ENCODE measurements at places on chromosomes 1 and 21.

DNA sequence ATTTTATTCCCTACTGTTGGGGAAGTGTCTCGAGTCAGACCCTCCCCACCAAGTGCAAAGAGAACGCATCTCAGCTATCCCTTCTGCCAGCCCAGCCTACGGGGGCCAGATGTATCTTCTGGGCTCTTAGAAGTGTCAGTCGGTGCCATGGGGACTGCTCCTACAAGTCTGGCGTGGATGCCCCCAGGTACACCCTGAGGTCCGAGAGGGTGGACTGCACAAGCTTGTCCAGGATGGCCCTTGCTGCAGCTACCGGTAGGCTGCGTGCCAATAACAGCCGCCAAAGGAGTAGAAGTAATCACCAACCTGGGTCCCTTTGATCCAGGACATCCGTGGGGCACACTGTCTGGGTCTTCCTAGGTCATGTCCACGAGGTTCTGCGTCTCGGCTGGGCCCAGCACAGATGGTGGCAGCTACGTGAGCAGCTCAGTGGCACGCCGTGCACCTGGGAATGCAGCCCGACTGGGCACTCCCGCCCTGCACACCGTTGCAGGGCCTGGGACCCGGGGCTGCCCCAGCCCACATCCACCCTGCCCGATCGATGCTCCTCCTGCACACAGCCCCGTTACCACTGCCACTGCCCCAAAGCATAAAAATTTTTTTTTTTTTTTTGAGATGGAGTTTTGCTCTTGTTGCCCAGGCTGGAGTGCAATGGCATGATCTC is 8.8 kb upstream of the SSU72 start:
- no peak for DNase-seq

GRCh38 chr1:168134642-168135041 is 2.1 kb downstream of the GPR161 start:
- no peak for DNase-seq

DNA sequence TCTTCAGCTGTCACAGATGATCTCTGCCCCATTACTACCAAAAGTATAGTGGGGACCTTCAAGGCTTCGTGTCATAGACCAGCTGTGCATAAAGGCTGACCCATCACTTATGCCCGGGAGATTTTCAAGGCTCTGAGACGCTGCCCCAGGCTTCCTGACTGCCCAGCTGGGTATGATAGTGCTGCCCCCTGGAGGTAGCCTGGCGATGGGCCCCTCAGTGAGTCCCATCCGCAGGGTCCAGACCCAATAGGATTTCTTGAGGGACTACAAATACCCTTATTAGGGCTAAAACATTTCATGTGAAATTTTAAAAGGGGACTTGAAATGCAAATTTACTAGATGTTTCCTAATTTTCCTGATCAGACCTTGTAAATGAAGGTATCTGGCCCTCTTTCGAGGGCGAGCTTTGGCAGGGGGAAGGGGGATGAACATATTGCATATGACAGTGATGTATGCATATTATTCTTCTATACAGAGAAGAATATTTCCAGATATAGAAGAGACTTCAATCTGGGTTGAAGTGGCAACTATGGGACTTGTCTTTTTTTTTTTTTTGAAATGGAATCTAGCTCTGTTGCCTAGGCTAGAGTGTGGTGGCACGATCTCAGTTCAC is 11.7 kb upstream of the FCMR start:
- peak; percentile 38 for DNase-seq

DNA sequence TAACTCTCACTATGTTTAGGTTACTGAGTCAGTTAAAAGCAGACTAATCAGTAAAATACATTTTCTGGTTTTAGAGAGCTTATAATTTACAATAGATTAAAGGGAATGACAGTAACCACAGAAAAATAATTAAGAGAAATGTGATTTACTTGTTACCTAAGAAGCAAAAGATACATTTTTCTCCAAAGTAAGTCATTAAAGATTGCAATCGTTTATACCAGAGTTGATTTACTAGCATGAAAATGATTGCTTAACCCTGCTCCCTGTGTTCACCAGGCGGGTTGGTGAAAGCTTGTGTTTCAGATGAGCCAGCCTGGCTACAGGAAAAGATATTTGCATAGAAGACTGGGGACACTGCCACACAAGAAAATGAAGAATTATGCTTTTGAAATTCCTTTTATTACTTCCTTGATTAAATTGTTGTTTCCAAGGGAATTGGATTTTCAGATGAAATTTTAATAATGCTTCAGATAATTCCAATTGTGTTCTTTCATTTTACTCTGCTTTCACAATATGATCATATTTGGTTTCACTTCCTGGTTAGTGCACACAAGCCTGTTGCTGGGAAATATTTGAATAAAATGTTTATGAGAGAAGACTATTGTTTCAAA is 27.9 kb downstream of the LRRC8B start:
- DNase-seq, result peak; percentile 61

DNA sequence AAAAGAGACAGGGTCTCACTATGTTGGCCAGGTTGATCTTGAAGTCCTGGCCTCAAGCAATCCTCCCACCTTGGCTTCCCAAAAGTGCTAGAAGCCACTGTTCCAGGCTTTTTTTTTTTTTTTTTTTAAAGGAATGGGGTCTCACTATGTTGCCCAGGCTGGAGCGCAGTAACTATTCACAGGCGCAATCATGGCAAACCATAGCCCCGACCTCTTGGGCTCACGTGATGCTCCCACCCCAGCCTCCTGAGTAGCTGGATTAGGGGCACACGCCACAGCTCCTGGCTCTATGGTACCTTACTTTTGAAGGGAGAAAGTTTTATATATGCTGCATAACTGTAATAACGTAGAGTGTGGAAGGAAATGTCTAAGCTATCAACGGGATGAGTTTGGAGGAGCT is 5.7 kb upstream of the ATP13A2 start:
- DNase-seq, result no peak

DNA sequence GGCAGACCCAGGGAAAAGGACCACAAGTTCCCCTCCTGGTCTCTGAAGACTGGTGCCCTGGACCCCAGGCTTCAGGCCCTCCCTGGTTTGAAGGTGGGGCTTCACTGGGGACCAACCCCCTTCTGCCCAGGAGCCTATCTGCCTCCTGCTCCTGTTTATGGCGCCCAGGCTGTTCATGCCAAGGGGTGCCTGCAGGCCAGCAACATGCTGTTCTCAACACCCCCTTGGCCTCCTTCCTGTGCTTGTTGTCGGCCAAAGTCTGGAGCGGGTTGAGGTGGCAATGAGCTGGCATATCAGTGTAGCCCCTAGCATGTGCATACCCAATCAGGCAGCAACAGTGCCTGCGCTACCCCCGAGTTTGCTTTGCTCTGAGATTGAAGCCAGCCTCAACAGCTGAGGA is 46.3 kb downstream of the ATP6V1G3 start:
- DNase-seq, result no peak

- no peak for DNase-seq
These were observed 1114.2 kb downstream of the PLA2G4A start for GRCh38 chr1:187942986-187943385.

DNA sequence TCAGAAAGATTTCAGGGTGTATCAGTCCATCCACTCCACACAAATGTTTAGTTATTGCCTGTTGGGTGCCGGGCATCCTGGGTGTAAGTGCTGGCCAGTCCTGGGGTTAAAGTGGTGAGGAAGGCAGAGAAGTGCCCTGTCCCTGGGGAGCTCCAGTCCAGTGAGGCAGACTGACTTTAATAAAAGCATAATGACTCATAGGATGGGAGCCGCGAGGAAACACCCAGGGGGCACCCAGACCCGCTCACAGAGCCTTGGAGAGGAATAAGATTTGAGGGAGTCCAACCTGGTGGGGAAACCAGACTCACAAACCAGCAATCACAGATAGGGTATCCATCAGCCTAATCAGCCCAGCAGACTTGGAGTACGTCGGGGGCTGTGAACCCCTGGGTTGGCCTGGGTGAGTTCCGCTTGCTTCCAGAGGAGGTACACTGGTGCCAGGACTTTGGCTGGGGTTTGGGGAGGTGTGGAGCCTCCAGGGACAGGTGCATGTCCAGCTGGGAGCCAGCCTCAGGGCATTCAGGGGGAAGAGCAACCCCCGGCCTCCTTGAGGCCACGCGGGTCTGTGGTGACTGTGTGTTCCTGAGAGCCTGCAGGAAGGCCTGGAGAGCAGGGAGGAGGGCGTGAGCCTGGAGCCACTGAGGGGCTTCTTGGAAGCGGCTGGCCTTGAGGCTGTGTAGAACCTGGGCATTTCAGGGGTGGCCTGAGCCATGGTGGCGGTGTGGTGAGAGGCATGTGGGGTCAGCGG is 3.7 kb downstream of the PEAR1 start:
- peak; percentile 77 for DNase-seq

DNA sequence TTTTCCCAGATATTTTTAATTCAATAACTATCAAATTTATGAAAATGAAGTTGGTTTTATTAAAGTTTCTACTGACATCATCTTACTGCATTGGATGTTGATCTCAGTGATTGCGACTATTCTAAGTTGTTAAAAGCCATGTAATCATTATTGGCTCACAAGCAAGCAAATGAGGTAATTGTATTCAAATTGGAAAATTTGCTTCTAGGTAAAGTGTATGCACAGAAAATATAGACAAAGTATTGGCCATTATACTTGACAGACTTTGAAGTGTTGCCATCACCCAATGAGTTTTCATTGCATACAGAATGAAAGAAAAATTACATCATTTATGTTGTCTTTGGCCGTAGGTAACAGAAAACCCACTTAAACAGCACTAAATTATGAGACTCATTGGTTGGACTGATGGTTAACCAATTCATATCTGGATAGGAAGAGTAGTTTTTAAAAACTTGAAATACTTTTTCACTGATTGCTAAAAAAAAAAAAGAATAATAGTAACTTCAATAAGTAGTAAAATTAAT is 299.2 kb downstream of the USP25 start:
- DNase-seq, result no peak

DNA sequence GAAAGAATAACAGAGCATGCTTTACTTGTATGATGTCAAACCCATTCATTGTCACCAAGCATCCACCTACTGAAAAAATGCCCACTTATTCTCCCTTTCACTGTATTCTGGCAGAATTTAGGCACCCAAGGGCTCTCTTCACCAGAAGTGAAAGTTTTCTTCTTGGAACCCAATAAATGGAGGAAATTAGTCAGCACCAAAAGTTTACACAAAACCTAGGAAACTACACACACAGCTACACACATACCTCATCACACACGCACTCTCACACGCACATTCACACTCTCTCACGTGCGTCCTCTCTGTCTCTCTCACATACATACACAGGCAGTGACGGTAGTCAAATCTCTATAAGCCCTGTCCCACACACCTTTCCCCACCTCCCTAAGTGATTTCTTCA is 37.6 kb downstream of the MCOLN2 start:
- DNase-seq, result no peak

GRCh38 chr1:79760531-79760930 is 754.0 kb upstream of the ADGRL4 start:
- DNase-seq, result peak; percentile 3

GRCh38 chr1:201537891-201538611 is 876 bp upstream of the NAV1 start:
- no peak for DNase-seq

DNA sequence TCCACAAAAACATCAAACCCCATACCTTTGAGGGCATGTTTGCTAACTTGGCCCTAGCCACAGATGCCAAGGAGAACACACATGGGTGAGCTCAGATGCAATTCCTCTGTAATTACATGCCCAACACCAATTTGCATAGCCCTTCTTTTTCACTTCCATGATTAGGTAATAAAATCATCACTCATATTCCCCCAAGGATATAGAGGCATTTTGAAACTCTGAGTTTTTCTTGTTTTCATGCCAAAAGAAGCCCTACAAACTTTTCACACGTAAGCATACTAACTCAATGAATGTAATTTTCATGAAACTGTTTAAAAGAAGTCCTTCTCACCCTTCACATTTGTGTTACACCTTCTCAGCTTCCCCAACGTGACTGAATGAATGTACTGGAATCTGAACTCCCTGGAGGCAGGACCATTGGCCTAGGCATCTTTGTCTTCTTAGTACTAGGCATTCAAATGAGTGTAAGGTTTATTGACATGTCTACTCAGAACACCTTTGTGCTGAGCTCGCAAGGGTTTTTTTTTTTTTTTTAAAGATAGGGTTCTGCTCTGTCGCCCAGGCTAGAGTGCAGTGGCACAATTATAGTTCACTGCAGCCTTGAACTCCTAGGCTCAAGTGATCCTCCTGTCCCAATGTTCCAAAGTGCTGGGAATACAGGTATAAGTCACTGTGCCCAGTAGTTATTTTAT is 31.0 kb downstream of the FBXO42 start:
- no peak for DNase-seq

Data from LHCN-M2 (cell line).